T-helper 1 cell treated with Interleukin-12 subunit alpha and Interleukin-12 subunit beta and Interleukin-4 antibody, amounts not matched to agents 30 ng/mL and 1 ng/mL, for 36 hours (primary cell): ENCODE measurements at places on chromosomes 7 and 10. TPM values are rescaled to one million over a fixed set of nuclear protein-coding genes. Genes with fewer than 3 reads are reported as not detected.

The ZNF398 gene
- 14.8 and 15.1 TPM in 2 replicates for total RNA-seq

The VPS26A gene
- total RNA-seq: 35.9 and 38.0 TPM in 2 replicates

The VGF gene
- total RNA-seq: 0.20 and 0.37 TPM in 2 replicates

The TAS2R4 gene
- total RNA-seq: 0.83 and 1.3 TPM in 2 replicates

The OPN4 gene
- total RNA-seq: not detected in 2 replicates

The CNNM2 gene
- 6.8 and 8.6 TPM in 2 replicates for total RNA-seq

The PPIF gene
- 172 and 173 TPM in 2 replicates for total RNA-seq

The EBLN1 gene
- total RNA-seq: not detected in 2 replicates

The CDC14C gene
- not detected in 2 replicates for total RNA-seq

The SPDYE16 gene
- 0.05 and 0.27 TPM in 2 replicates for total RNA-seq

The CCL26 gene
- not detected in 2 replicates for total RNA-seq

The NPC1L1 gene
- not detected in 2 replicates for total RNA-seq
